ENCODE measurements at places on chromosomes 5 and 9. TPM values are rescaled to one million over a fixed set of nuclear protein-coding genes. Genes with fewer than 3 reads are reported as not detected.

- DNase-seq = no peak
Observed at GRCh38 chr9:27151693-27152404, 42.8 kb downstream of the TEK start.

DNA sequence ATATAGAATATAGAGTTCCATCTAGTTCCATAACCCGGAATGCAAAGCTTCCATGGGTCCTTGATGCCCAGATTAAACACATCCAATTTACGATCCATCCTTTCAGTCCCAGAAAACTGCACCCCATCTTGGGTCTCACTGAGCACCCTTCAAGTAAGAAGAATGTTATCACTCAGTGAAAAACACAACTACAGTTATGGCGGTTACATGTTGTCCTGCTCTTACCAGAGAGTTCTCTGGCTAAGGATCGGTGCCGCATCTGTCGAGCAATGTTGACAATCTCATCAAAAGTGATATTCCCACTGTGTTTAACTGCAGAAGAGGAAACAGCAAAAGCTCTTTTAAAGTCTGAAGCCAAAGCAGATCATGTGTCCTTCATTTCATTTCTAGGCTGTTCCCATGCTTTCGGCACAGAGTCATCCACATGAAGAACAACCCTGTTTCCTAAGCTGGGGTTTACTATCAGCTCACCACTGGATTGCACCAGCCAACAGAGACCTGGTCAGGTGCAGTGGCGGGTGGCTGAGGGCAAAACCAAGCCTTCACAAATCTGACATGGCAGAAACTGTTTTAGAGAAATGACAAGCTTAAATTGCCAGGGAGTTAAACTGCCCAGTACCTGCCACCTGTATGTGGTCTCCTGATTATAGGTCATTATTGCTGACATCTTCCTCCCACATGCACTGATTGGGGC lies 2.9 kb downstream of the RPL12 start:
- DNase-seq = peak; percentile 20

Gene DMGDH
- 1.3 TPM for polyA plus RNA-seq

Gene FAM200C
- polyA plus RNA-seq = 7.8 TPM

Gene MRPS2
- 46.9 TPM for polyA plus RNA-seq

Data from large intestine (tissue), 12 donors.